HTR-8/SVneo (cell line): ENCODE measurements at places on chromosomes 3 and 15.
A peak's percentile ranks its signal among the peaks of the same experiment; 100 is the strongest.

- peak; percentile 31 for DNase-seq
Observed at GRCh38 chr3:161274691-161275298, 53.7 kb downstream of the NMD3 start.

- no peak for DNase-seq
Observed at GRCh38 chr3:193772422-193772763, 179.4 kb downstream of the OPA1 start.

DNA sequence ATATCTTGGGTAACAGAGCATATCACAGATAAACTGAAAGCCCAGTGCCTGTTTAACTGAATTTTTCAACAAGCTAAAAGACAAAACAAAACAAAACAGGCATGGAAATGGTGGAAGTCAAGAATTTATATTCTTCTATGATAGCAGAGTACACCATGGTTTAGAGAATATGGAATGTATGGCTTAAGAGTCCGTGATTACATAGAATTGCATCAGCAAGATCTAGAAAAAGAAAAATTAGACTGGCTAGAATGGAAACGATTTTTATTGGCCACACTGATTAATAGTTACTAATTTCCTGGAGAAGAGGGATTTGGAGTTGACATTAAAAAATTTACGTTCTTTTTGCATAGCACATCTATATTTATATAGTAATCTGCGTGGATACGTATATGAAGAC is 435.2 kb upstream of the DPPA4 start:
- no peak for DNase-seq

- DNase-seq: no peak
Observed at GRCh38 chr15:88467935-88468528, 524 bp downstream of the MRPS11 start.

- DNase-seq: no peak
Observed at GRCh38 chr3:125350597-125350996, 24.5 kb downstream of the ZNF148 start.

DNA sequence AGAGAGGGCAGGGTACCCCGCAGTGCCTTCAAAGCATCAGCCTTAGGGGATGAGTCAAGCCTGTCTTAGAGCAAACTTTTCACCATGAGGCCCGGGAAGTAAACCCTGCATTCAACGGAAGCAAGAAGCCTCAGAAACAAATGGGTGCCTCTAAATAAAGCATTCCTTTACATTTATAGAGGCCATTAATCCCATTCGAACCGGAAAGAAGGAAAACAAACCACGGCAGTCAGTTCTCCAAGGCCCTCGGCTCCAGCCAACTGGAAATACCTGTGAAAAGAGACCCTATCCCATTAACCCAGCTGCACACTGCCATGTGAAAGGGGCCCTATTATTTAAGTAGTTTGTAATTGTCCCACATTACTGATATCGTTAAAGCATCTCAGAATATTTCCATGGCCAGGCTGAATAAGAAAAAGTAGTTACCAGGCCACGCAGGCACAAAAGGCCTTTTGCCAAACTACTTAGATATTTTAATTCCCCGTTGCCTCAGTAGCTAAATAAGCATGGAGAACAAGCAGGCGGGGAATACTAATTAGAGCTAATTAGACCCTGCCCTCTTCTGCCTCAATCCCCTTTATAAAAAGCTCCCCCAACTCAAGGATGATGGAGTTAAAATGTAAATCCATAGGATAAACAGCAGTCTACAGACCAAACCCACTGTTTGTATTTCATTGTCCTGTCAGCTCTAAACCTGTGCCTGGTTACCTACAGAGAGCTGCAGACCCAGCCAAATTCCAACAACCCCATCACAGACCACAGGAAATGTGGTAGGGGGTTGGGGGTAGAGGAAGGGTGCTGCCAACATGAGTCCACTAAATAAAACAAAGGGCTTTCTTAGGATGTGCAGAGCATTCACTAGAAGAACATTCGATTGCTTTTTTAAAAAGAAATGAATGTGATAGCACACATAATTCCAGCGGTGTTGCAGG is 4.1 kb downstream of the ITGB5 start:
- DNase-seq: no peak

- DNase-seq: no peak
Observed at GRCh38 chr3:176514297-176514696, 683.0 kb downstream of the TBL1XR1 start.

- DNase-seq: no peak
Observed at GRCh38 chr3:46576879-46577278, 10.8 kb upstream of the LRRC2 start.

GRCh38 chr3:193030276-193030675 is 112.6 kb upstream of the MB21D2 start:
- DNase-seq: no peak

DNA sequence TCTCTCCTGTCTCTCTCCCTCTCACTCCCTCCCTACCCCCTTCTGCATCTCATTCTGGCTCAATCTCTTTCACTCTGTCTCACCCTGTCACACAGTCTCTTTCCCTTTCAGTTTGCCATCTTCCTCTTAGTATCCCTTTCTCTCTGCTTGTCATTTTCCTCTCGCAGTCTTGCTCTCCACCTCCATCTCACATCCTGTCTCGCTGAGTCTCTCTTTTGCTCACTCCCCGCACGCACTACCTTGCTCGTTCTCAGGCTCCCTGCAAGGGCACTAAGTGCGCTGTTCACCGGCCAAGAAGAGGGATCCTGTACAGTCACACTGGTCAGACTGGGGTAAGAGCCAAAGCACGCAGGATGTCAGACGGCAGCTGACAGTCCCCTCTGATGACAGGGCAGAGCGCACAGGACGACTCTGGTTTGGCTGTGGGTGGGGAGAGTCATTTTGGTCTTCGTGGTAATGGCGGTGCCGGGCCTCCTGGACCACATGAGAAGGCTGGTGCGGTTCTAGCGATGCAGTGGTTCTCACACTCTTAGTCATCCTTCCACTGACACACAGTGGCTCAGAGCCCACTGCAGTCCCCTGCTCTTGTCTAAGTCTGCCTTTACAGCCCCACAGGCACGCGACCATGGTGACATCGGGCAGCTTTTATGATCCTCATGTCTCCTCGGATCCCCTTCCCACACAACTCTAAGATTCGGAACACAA is 356.8 kb downstream of the FOXP1 start:
- DNase-seq: no peak
